ENCODE measurements at places on chromosomes 2 and 18. TPM values are rescaled to one million over a fixed set of nuclear protein-coding genes. Genes with fewer than 3 reads are reported as not detected.

The RAMP1 gene
- total RNA-seq = 2.4 TPM

The ARHGAP28 gene
- total RNA-seq = 3.1 TPM

The WDFY1 gene
- total RNA-seq = 58.9 TPM

The ANKRD62 gene
- not detected for total RNA-seq

The DPYSL5 gene
- total RNA-seq = not detected

Data from placental epithelial cell (primary cell).